HCT116 (cell line): ENCODE measurements at places on chromosomes 3 and 15.

- DNase-seq: no peak
These were observed 49.7 kb upstream of the GPD1L start for GRCh38 chr3:32056559-32057290.

GRCh38 chr3:41188306-41188705 is 11.0 kb upstream of the CTNNB1 start:
- DNase-seq: no peak

- no peak for DNase-seq
These were observed 71.0 kb downstream of the CHD2 start for GRCh38 chr15:92971081-92971480.

DNA sequence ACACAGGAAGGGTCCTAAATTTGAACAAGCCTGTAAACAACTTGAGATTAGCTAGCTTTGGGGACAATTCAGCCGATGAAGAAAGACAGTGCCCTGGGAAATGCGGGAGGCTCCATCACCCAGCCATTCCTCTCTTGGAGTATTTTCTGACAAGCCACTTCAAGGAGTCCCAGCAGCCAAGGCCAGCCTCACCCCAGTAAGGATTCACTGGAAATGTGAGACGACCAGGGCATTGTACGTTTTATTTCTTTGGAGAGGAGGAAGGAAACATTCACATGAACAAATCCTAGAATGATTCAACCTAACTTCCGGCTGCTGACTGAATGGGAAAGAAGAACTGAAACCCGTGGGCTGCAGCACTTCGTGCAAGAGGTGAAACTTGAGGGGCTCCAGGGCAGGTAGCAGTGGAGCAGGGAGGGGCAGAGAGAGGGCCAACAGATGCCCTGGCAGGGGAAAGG is 116.4 kb upstream of the ARHGEF3 start:
- no peak for DNase-seq

- DNase-seq: no peak
These were observed 133.2 kb downstream of the ARPP21 start for GRCh38 chr3:35772381-35773015.

- DNase-seq: no peak
These were observed 2.2 kb downstream of the C3orf80 start for GRCh38 chr3:160227419-160227818.

DNA sequence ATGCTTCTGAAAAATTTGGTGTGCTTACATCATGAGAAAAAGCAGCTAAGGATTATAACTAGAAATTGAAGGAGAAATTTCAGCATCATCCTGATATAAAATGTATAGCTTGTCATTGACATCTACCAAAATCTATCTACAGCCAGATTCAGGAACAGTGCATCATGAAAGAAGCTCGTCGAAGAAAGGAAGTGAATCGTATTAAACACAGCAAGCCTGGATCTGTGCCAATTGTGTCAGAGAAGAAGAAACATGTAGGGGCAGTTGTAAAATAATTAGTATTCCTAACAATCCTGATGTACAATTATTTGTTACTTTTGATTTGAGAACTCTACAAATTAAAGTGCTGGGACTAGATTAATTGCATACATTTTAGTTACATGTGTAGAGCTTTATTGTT is 37.2 kb downstream of the AP4E1 start:
- DNase-seq: no peak

DNA sequence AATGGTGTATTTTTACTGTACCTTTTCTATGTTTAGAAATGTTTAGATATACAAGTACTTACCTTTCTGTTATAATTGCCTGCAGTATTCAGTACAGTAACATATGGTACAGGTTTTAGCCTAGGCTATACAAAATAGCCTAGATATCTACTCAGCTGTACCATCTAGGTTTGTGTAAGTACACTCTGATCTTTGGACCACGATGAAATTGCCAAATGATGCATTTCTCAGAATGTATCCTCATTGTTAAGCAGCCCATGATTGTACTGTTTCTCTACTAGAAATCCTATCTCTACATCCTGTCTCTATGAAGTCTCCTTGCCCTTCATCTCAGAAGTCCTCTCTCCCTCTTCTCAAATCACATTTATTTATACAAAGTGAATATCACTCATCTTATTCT is 32.8 kb upstream of the ZCWPW2 start:
- DNase-seq: no peak

- DNase-seq: no peak
These were observed 269.4 kb upstream of the TTC14 start for GRCh38 chr3:180332608-180333007.

- DNase-seq: no peak
These were observed 248.2 kb upstream of the KCNMB2 start for GRCh38 chr3:178288074-178288473.
